ENCODE measurements at places on chromosomes 16 and 17. TPM values are rescaled to one million over a fixed set of nuclear protein-coding genes. Genes with fewer than 3 reads are reported as not detected.

DNA sequence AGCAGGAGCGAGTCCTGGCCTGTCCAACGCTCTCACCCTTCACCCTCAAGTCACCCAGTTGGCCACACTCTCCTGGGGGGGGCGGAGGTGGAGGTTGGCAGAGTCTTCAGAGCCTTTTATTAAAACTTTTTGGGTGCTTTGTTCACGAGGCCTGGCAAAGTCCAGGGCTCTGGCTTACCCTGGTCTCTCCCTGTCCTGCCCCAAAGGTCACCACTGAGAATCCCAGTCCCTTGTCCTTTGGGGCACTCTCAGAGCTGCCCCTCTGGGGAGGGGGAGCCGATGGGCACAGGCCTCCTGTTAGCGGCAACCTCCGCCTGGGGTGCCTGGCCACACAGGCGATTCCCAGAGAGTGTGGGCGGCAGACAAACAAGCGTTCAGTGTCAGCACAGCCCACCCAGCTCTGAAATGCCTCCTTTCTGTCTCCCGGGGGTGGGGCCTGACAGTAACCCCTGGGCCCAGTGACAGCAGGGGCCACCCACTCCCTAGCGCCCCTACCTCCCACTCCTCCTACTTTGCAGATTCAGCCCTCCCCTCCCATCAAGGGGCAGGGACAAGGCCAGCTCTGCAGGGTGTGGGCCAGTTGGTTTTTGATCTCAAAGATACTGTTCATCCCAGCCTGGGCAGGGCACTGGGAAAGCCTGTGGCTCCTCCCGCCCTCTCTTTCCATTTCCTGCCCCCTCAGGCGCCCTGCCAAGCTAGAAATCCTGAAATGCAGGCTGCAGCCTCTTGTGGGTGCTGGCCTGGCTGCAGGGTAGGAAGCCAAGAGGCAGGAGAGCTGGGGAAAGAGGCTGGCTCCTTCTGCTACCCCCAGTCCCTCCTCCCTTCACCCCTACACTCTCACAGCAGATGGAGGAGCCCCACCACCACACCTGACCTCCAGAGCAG lies 36.6 kb upstream of the EMP2 start:
- peak; percentile 90 for DNase-seq

GRCh38 chr17:46964315-46965265 lies 14.5 kb downstream of the RPRML start:
- no peak for DNase-seq

The SMIM36 gene
- total RNA-seq, result not detected

The RNF222 gene
- not detected for total RNA-seq
